AG08396 (cell line): ENCODE measurements at places on chromosomes 6 and 20.

DNA sequence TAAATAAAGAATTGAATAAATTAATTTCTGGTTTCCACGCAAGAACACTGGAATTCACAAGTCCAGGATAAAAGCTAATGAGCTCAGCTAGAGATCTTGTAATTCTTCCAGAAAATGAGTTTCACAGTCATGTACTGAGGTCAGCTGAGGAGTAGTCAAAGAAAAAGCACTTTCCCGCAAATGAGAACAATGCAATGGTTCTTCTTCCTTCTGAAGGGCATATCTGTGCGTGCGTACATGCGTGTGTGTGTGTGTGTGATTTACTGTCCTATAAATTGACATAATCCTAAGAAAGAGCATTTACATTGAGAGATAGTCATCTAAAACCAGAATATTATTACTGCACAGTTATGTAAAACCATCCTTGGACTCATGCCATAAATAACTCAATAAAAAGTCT, 968.9 kb upstream of the EYS start:
- no peak for DNase-seq

GRCh38 chr6:156557251-156557910, 219.8 kb upstream of the ARID1B start:
- peak; percentile 31 for DNase-seq

DNA sequence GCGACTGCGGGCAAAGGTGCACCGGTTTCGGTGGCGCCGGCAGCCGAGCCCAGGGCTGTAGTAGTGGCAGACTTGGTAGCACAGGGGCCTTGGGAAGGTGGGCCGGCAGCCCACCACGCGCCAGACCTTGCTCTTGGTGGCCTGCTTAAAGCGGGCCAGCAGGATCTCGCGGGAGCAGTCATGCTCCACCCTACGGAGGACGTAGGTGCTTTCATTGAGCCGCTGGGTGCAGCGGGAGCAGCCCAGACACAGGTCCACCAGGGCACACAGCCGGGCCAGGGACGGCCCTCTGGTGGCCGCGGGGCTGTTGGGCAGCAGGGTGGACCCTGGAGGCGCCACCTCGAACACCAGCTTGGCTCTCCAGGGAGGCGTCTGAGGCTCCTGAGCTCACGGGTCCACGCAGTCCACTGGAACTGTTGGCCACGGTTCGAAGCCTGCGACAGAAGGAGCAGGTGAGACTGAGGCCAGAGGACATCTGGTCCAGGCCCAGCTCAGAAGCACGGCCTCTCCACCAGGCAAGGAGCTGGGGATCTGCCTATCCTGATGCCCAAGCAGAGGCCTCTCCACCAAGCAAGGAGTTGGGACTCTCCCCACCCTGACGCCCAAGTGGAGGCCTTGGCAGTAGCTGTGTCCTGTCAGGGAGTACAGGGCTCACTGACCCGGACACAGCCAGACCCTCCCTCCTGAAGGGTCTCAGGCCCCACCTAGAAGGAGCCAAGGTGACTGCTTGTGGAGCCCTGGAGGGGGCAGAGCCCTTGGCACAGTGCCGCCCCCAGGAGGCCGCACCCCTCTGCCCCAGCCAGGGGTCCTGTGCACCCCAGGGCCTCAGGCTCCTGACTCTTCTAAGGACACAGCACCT, 1.0 kb downstream of the HELZ2 start:
- no peak for DNase-seq

- DNase-seq: no peak
Observed at GRCh38 chr6:35634316-35634715, 54.4 kb downstream of the FKBP5 start.

GRCh38 chr6:119137194-119138072, 59.0 kb upstream of the FAM184A start:
- no peak for DNase-seq

DNA sequence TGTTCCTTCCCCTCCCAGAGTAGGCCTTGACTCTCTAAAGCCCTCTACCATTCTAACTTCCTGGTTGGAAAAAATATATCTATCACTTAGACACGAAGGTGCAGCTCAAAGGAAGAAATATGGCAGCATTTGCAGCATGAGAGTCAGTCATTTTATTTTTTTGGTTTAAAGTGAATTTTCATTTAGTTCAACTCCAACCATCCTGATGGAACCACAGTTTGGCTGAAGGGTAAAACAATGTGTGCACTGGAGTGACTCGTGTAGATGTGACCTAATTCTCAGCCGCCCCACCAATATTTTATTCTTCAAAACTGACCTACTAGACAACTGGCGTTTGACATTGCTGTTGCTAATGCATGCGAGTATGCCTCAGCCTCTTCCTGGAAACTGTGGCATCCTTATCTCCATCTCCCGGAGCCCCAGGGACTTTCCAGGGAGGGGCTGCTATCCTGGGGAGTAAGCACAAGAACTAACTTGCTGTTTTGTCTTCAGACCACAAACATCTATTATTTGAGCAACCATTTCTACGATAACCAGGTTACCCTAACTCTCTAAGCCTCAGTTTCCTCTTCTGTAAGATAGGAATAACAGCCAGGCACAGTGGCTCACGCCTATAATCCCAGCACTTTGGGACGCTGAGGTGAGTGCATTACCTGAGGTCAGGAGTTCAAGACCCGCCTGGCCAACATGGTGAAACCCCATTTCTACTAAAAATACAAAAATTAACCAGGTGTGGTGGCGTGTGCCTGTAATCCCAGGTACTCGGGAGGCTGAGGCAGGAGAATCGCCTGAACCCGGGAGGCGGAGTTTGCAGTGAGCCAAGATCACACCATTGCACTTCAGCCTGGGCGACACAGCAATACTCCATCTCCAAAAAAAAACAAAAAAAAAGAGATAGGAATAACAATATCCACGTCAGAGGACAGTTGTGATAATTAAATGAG, 148.7 kb upstream of the JARID2 start:
- no peak for DNase-seq
